ENCODE measurements at places on chromosomes 3 and 15.
A peak's percentile ranks its signal among the peaks of the same experiment; 100 is the strongest.

DNA sequence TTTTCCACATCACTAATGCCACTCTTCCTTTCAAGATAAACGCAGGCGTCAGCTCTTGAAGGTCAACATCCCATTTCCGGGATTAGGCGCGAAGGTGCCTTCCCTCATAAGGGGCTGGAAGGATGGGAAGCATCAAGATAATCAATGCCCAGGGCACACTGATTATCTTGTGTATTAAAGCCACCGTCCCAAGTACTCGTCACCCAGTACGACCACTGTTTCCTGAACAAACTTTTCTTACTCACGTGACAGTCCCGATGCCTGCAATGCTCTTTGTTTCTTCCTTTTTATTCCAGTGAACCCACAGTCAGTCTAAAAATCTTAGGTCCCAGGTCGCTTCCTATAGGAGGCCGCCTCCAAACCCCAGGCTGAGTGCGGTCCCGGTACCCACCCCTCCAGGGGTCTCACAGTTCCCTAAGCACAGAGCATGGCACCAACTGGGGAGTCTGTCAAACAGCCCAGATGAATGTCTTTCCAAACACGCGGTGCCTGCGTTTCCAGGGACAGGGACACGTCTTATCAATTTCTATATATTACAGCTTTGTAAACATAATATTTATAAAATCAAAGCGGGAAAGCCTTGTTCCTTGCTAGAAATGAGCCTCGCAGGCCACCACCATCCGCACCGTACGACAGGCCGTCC, 589 bp downstream of the ANAPC13 start:
- no peak for DNase-seq

- no peak for DNase-seq
These were observed 372.1 kb downstream of the MAGI1 start for GRCh38 chr3:65666448-65667091.

DNA sequence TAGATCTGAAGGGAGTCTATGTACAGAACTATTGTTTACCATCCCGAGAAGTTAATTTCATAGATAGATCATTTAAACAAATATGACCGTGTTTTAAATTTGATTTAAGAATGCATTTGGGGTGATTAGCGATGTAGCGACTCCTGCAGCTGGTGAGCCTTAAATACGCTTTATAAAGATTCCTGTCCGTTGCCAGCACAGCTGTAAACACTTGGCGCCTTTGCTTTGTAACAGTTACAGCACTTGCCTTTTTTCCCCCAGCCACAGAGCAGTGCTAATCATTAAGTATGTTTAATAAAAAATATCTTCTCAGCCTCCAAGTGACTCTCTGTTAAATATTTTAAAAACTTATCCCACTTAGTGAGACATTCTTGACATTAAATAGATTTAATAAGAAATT, 333.8 kb downstream of the FEZF2 start:
- no peak for DNase-seq

- no peak for DNase-seq
These were observed 51.8 kb upstream of the PSMD6 start for GRCh38 chr3:64074895-64075679.

GRCh38 chr3:63662500-63662899, 10.0 kb downstream of the SNTN start:
- DNase-seq, result no peak

GRCh38 chr3:152718810-152719209, 116.1 kb upstream of the P2RY1 start:
- DNase-seq, result no peak

DNA sequence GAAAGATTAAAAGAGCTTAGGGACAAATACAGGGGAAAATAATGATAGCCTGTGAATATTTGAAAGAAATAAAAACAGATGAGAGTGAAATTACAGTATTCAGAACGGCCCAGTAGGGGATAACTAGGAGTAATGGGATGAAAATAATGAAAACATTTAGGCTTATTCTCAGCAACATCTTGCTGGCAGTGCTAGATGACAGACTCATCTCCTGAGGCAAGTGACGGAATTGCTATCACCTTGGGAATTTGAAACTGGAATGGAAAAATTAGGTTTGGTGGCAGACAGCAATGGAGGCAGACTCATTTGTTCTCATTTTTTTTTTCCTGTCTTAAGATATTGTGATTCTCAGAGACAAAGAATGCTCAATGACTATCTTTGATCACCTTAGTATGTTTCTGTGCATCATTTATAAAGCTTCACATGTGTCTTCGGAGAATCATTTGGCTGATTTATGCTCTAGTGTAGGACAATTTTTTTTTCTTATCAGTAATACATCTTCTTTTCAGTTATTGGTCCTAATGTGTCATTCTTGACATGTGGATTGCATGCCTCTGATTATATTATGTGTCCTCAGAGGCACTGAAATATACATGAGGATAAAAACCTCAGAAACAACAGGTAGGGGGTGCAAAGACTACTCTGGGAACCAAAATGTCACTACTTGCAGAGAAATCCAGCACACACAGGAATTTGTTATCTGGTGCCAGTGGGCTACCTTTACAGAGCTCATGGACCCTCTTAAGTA, 711.7 kb downstream of the EDEM1 start:
- no peak for DNase-seq

- DNase-seq, result no peak
These were observed 42.1 kb downstream of the ABHD5 start for GRCh38 chr3:43732747-43733425.

- no peak for DNase-seq
These were observed 1.2 kb downstream of the ANXA2 start for GRCh38 chr15:60396560-60396957.

DNA sequence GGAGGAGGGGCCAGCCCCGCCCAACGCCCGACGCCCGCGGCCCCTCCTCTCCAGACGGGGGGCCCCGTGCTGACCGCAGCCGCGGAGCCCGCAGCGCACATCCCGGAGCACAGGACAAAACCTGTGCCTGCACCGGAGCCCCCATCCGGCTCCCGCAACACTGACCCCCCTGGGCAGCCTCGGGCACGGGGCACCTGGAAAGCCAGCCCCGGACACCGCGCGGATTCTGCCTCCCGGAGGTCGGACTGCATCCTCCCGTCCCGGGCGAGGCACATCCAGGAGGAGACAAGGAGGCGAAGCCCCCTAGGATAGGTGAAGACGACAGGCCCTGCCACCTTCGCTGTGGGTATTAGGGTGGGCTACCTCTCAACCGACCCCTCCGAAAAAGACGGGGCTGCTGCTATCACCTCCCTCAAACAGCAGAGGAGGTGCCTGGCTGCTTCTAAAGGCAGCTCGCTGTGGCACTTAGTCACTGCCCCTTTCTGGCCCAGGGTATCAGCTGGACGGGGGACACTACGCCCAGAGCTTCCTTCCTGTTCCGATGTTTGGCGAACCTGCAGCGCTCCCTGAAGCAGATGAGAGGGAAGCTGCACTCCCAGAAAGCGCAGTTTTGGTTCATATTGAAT, 10.6 kb downstream of the XXYLT1 start:
- DNase-seq, result peak; percentile 72

DNA sequence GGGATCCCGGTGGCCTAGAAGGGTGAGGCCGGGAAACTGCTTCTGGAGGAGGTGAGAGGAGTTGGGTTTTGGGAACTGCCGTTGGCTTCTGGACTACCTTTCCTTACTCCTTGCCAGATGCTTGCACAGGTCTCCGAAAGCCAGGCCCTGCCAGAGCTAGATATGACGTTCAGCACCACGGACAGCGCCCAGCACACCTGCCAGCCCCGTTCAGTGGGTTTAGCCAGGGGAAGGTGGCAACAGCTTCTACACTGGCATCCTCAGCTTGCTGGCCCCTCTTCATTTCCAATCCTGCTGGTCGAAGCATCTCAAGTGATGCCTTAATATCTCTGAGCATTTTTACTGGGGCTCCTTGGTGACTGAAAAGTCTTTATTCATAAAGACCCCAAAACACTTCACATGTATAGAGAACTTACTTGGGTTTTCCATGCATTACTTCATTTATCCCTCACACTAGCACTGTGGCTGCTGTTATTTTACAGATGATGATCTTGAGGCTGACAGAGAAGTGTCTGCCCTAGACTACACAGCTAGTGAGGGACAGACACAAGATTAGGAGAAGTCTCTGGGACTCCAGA, 21.9 kb downstream of the HCN4 start:
- DNase-seq, result no peak

DNA sequence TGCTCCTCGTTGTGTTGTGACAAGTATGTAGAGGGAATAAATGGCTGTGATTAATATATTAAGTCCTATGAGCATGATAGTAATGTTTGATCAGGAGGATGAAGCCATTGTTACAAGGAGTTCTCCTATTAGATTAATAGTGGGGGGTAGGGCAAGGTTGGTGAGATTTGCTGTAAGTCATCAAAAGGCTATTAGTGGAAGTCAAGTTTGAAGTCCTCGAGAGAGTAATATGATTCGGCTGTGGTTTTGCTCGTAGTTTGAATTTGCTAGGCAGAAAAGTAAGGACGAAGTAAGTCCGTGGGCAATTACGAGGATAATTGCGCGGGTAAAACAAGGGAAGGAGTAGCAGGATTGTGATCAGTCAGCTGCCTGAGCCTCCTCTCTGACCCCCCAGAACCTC, 26.0 kb upstream of the BUB1B start:
- DNase-seq, result no peak

DNA sequence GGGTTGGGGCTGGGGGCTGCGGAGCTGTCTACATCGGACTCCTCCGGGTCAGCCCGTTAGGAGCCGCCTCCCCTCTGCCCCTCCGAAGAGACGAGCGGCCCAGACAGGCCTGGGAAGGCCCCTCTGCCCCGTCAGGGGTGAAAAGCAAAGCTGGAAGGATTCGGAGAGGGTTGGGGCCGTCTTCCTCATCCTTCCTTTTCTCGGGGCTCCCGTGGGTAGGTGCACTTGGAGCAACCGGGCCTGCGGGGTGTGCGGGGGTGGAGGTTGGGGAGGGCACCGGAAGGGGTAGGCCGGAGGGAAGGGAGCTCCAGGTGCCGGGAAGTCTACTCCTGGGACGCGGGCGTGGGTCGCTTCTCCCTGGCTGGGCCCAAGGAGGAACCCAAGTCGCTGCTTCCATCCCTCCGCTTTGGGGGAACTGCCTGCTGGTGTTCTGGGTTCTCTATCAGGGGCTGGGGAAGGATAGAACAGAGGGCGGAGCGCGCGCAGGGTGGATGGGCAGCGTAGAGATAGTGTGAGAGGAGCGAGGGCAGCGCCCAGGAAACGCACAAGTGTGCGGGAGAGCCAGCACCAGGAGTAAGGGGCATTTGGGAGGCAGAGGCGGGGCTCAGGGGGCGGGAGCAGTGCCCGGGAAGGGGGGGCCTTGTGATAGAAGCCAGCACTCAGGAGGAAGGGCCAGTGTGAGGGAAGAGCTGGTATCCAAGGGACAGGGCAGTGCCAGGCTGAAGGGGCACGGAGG, 590 bp downstream of the POLR2H start:
- DNase-seq, result peak; percentile 44

GRCh38 chr3:85193565-85193964, 234.8 kb downstream of the CADM2 start:
- no peak for DNase-seq

DNA sequence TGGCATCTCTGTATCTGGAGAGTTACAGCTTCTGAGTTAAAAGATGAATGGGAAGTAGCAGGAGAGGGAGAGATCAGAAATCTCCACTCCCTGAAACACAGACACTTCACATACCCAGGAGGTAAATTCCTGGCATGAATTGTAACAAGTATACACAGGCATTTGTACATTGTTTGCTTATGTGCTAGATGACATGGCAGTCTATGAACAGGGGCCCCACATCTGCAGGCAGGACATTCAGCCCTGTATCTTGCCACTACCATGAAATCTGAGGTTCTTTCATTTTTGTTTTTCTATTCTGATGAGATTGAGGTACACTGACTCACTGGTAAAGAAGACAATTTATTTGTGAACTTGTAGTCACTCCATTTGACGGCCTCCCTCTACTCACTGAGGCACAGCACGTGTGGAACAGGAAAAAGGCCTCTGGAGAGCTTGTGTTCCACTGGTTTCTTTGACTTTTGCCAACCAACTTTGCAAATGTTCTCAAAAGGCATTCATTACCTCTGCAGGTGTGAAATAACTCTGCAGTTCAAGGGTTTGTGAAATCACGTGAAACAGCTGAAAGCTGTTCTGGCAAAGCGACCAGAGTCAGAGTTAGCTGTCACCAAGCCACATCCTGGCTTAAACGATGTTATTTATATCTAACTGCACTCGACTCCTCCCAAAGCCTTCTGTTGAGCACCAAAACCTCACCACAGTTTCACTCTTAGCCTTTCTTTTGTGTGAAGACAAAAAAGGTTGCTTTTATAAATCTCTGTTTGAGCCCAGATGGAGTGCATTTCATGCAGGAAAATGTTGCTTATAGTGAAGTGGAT, 401.3 kb upstream of the CFAP20DC start:
- no peak for DNase-seq

- peak; percentile 99 for DNase-seq
These were observed 54.0 kb downstream of the B3GNT5 start for GRCh38 chr3:183306798-183307671.

DNA sequence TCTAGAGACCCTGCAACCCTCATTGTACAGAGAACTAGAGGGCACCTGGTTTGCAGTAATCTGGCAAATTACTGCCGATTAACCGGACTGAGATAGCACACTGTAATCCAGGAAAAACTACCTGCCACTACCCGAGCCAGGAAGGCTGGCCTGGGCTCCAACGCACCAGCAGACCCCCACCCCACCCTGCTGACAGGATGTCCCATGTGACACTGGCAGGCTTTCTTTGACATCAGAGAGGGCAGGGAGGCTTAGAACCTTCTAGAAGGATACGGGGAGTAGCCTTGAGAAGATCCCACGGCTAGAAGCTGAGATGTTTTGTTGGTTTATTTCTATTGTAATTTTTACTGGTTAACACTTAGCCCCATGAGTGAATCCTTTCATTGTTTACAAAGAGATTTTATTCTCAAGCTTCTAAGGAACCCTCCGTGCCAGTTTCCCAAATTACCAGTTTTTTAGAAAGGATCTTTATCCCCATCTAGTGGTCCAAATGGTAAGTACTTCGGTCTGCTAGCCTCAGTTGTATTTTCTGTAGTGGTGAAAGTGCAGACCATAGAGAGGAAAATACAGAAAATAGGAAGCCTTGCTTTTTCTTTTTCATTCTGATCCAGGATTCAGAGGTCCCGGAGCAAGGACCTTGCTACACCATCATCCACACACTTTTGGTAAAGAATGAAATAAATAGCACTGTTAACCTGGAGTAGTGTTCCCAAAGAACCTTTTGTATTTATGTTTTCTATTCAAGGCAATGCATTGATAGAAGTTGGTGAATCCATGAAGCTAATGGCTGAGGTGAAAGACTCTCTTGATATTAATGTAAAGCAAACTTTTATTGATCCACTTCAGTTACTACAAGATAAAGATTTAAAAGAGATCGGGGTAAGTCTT, 81.9 kb upstream of the ADAMTSL3 start:
- no peak for DNase-seq

DNA sequence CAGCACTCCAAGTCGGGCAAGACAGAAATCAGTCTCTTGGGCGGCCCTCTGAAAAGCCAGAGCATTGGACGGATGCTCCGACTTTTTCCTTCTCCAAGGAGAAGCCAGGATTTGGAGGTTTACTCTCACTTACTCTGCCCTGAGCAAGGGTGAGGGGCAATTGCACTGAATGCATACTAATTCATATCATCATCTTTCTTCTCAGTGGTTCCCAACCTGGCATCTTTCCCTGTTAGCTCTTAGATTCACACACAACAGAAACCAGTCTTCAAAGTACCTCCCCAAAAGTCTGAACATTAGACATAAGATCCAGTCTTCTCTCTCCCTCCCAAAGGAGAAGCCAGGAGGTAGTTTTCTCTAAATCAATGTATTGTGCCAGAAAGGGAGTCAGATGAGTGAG, 219.2 kb downstream of the GREM1 start:
- DNase-seq, result no peak

- DNase-seq, result no peak
These were observed 1.7 kb upstream of the EHD4 start for GRCh38 chr15:41974041-41974440.

All from bone marrow (tissue), 2 donors.